ENCODE measurements at places on chromosomes 7 and 10.

DNA sequence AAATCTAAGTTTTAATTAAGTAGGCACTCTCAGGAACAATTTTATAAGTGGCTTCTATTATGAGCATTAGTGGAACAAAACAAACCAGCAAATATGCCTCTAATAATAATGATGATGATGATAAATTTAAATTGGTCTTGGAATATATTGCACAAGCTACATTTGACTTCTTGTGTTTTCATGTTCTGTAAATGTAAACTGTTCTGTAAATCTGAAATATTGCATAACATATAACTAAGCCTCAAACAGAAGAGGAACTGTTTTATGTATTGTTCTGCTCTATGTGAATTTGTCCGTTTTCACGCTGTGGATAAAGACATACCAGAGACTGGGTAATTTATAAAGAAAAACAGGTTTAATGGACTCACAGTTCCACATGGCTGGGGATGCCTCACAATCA, 625.2 kb upstream of the CELF2 start:
- no peak for DNase-seq

- no peak for DNase-seq
Measured at GRCh38 chr7:151099486-151100211, 13.4 kb downstream of the AGAP3 start.

DNA sequence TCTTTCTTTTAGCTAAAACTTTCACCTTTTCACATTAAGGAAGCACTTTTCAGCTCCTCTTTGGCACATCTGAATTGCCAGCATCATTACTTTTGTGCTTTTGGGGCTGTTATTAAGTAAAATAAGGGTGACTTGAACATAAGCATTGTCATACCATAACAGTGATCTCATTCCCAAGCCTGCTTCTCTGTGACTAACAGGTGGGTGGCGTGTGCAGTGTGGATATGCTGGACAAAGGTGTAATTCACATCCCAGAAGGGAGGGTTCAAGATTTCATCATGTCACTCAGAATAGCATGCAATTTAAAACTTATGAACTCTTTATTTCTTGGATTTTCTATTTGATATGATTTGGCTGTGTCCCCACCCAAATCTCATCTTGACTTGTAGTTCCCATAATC, 517.4 kb upstream of the MKI67 start:
- DNase-seq = no peak

GRCh38 chr7:152663148-152663740, 12.7 kb downstream of the XRCC2 start:
- no peak for DNase-seq

- no peak for DNase-seq
Measured at GRCh38 chr10:113603057-113603777, 50.4 kb downstream of the HABP2 start.

GRCh38 chr7:13541326-13541725, 448.1 kb downstream of the ETV1 start:
- no peak for DNase-seq

- DNase-seq = no peak
Measured at GRCh38 chr7:158557441-158557755, 30.2 kb downstream of the PTPRN2 start.

GRCh38 chr7:105653441-105654005, 72.2 kb upstream of the EFCAB10 start:
- DNase-seq = no peak

DNA sequence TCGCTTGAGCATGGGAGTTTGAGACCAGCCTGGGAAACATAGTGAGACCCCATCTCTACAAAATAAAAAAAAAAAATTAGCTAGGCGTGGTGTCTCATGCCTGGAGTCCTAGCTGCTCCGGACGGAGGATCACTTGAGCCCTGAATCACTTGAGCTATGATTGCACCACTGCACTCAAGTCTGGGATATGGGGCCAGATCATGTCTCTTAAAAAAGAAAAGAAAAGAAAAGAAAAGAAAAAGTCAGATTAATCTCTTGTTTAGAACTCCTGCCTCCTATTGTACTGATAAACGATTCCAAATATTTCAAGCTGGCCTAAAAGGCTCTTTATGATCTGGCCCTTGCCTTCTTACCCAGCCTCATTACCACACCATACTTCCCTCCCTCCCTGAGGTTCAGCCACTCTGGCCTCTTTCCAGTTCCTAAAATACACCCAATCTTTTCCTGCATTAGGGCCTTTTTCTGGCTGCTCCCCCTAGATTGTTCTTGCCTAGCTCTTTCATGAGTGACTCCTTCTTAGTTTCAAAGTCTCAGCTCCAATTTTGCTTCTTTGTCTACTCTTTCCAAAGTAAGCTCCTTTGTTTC, 41.7 kb downstream of the VCL start:
- DNase-seq = no peak

DNA sequence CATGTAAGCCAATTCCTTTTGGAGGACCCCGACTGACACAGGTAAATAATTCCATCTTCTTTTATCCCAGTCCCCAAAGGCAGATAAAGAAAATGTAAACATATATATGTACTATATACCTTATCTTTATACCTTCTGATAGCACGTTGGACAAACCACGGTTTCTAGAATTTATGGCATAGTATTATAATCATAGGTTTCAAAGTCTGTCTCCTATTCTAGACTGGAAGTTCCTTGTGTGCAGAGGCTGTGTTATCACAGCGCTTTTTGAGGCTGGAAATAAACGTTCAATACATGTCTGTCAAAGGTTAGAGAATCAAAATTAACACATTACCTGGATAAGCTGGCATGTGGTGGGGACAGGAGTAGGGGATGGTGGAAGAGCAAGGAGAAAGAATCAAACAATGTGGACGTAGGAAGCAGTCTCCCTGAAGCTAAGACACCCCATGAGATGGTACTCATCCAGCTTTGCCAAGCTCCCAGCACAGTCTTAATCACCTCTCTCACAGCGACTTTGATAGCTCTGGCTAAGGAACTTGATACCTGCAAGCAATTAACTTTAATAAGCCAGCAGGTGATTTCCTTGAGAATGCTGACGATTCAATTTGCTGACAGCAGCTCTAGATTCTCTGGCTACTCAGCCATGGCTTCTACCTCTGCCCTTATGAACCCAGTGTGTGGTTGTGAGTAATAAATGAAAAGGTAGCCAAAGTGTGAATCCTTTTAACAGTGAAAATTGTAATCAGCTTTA, 208.4 kb upstream of the LRRTM3 start:
- DNase-seq = no peak

DNA sequence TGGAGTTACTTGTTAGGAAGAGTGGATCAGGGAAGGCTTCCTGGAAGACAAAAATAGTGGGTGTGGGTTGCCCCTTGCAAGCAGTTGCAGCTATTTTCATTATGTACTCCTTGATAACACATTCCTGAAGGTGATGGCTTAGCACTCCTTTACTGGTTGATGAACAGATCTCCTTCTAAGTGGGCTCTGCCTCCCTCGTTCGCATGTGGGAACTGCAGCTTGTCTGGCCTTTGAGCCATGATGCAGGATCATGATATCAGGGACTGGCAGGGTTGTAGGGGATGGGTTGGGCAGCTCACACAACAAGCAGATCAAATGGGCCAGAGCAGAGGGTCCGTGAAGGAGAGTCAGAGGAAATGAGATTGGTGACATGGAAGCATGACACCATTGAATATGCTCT, 28.8 kb upstream of the LRRC4 start:
- no peak for DNase-seq

GRCh38 chr7:55271661-55272060, 93.5 kb upstream of the LANCL2 start:
- no peak for DNase-seq

DNA sequence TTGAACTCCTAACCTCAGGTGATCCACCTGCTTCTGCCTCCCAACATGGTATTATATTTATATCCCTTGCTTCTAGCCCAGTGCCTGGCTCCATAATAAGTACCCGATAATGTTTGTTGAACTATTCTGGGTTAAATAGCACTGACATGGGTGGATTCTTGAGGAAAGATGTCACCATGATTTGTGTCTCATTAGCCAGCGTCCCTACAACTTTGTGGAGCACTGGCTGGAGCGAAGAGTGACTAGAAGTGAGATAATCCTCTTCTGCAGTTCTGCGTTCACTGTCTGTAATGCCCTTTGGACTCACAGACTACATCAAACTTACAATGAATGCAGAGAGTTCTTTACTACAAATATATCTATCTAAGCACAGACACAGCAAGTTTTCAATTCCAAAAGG, 16.9 kb upstream of the AKR1E2 start:
- no peak for DNase-seq

- DNase-seq = no peak
Measured at GRCh38 chr10:23293145-23293724, 51.4 kb downstream of the C10orf67 start.

DNA sequence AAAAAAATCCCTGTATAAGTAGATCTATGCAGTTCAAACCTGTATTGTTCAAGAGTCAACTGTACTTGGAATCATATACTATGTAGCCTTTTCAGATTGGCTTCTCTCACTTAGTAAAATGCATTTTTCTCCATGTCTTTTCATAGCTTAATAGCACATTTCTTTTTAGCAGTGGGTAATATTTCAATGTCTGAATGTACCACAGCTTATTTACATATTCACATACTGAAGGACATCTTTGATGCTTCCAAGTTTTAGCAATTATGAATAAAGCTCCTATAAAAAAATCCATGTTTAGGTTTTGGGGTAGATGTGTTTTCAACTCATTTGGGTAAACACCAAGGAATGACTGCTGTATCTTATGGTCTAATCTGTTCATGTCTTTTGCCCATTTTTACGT, 155.0 kb downstream of the NRBF2 start:
- no peak for DNase-seq

DNA sequence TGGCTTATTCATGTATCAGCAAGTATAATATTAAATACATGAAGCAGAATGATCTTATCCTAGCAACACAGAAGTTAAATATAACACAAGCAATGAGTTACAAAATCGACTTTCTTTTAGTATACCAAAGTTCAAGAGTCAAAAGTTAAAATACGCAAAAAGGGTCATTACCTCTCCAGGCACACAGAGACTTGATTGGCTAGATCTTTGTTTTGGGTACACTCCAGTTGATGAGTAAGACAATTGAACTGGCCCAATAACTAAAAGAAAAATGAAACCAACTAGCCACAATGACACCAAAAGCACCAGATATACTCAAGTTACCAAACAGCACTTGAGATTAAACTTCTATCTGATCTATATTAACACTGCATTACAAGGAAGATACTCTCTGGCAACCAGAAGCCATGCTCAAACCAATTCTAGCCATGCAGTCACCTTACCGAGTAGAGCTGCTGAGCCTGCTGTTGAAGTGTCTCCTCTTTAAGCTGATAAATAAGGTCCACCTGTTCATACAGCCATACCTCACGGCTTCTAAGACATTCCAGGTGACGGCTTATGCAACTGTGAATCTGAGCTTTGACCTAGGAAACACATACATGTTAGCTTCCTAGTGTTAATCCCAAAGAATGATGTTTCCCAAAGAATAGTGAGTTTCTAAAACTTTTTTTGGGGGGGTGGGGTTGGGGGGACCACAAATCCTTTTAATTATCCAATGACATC, 15.6 kb downstream of the NCOA4 start:
- DNase-seq = no peak

DNA sequence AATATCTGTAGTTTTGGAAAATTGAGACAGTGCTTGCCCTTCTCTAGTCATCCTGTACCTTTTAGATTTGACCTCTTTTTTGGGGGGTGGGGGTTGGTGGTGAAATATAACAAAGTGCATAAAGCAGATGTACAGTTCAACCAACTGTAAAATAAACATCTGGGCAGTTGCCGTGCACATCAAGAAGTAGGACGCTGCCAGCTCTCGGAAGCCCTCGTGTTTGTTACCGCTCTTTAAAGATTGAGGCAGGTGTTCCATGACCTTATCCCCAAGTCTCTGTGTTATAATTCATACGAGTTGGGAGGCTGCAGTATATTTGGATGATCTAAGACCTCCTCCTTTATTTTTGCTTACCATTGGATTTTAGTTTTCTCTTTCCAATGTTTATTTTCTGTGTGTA, 55.1 kb downstream of the SDK1 start:
- DNase-seq = no peak

DNA sequence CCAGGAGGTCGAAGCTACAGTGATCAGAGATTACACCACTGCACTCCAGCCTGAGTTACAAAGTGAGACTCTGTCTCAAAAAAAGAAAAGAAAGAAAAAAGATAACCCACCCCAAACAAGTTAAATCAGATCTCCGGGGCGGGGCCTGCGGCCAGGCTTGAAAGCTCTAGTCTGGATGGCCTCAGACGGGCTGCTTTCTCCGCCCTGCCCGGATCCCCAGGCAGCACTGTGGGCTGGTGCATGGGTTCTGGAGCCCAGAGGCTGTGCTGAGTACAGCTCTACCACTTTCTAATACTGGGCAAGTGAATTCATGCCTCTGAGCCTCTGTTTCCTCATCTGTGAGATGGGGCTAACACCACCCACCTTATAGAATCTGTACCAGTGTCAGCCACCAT, 83.7 kb downstream of the ZMIZ1 start:
- no peak for DNase-seq

GRCh38 chr10:6140141-6140841, 51.5 kb downstream of the RBM17 start:
- no peak for DNase-seq

DNA sequence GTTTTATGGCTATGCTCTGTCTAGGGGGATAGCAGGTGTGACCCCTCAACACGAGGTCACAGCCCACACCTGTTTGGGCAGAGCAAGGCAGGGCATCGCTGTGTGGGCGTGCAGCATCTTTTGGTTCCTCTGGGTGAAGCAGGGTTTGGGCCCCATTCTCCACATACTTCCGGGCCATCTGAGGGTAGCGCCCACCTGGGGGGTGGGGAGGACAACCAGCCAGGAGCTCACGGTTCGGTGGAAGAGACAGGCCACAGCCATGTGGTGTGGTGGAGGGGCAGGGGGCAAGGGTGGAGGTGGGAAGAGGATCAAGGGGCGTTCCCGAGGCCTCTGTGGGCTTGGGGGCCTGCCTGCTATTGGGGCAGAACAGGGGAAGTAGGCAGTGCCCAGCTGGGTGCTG, 2.4 kb downstream of the SH2B2 start:
- no peak for DNase-seq

GRCh38 chr7:133669061-133669455, 416.2 kb downstream of the EXOC4 start:
- no peak for DNase-seq

DNA sequence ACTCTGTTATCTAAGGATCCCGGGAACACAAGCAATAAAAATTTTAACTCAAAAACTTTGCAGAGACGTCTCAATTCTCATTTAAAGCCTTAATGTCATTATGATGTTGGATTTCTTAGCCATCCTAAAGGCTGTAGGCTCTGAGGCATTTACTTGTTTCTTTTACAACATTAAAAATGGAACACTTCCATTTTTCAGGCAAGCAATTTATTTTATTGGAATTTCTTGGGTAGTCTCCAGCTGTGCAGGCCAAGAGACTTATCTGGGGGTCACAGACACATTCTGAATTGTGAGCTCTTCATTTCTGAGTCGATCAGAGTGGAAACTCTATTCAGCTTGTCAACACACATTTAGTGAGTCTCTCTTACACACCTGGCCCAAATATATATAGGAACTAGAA, 48.0 kb upstream of the KIF5B start:
- DNase-seq = no peak

GRCh38 chr10:77616766-77617165, 20.8 kb downstream of the KCNMA1 start:
- no peak for DNase-seq

All from CMK (cell line).